M059J (cell line): ENCODE measurements at places on chromosomes 2 and 18. TPM values are rescaled to one million over a fixed set of nuclear protein-coding genes. Genes with fewer than 3 reads are reported as not detected.

DNA sequence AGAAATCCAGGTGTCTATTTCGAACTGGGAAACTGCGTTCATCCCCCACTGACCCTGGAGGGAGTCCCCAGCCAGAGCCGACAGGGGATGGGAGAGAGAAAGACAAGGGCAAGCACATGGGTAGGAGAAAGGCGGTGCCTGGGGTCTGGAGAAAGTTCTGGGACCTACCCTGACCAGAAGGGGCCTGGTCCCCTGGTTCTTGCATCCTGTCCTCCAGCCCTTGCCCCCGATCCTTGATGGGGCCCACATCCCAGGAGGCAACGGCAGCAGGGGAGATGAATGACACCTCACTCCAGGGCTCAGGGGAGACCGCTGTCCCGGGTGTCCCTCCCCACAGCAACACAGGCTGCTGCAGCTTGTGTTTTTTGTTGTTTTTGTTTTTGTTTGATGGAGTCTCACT is 4.9 kb downstream of the ADCY3 start:
- DNase-seq: no peak

- no peak for DNase-seq
Observed at GRCh38 chr18:59537579-59537978, 159.6 kb downstream of the CCBE1 start.

- peak; percentile 74 for DNase-seq
Observed at GRCh38 chr2:71756280-71756906, 303.0 kb downstream of the DYSF start.

Gene UGT1A3
- total RNA-seq: not detected in 2 replicates

DNA sequence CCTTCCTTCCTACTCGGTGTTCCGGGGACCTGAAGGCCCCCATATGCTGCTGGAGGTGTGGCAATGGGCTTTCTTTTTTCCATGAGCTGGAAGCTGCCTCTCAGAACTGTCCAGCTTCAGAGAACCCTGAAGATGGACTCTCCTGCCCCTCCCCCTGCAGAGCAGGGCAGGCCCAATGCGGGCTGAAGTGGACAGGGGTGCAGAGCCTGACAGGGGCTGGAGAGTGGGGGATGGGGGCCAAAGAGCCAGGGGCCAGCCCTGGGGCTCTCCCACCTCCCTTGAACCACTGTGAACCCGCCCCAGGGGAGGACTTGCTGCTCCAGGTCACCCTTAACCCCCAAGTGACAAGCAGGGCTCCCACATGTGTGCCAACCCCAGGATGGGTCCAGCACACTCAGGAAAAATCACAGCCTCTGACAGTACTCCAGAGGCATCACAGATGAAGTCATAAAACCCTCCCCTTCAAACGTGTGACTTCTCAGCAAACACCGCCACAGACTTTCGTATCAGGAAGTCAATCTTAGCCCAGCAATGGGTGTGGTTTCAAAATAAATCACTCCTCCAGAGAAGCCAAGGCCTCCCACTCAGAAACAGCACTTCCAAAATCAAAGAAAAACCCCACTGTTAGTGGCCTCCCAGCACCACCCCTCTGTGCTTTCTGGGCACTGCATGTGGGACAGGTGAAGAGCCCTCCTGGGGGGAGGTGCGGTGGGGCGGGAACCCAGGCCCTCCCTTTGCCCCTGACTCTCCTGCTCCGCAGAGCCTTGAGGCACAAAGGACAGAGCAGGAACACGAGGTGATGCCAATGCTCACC is 135.8 kb downstream of the HDAC4 start:
- DNase-seq: peak; percentile 68

- DNase-seq: no peak
Observed at GRCh38 chr2:117057016-117057415, 757.5 kb upstream of the DDX18 start.

Gene DPYSL5
- total RNA-seq: not detected in 2 replicates

DNA sequence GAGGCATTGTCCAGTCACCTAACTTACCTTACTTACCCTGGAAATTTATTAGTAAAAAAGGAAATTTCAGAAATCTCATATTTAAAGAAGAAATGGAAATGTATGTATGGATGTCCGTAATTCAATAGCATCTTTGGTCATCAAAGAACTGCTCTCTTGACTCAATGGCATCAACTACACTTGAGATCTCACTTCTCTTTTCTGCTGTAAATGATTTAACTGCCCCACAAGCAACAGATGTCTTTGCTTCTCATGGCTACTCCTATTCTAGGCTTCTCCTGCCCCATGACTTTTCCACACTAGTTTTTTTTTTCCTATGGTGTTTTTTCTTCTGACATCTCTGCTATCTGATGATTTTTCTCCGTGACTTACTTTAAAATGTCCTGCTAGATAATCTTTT is 34.0 kb upstream of the ERMN start:
- DNase-seq: no peak

GRCh38 chr2:47016172-47016913 is 100.7 kb upstream of the MCFD2 start:
- DNase-seq: peak; percentile 95

Gene MTCL1
- total RNA-seq: 16.0 and 28.2 TPM in 2 replicates

Gene DGUOK
- 105 and 108 TPM in 2 replicates for total RNA-seq

DNA sequence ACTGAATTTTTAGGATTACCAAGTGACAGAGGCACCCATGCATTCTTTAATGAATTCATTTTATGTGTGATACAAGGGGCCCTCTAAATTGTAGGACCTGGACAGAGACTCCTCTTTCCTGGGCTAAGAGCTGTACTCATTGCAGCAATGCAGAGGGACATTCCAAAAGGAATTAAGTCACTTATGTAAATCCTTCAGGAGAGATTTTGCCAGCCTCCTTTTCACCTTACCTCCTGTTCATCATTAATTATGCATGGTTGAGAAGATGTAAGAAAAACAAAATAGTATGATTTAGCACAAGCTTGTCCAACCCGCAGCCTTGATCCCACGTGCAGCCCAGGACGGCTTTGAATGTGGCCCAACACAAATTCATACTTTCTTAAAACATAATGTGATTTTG is 84.5 kb upstream of the TANK start:
- peak; percentile 53 for DNase-seq

- DNase-seq: no peak
Observed at GRCh38 chr2:148978706-148979105, 59.8 kb upstream of the LYPD6B start.

Gene AGXT
- total RNA-seq: not detected in 2 replicates

Gene GPR35
- total RNA-seq: 0.17 TPM in 1 of 2 replicates, not detected in the other

- peak; percentile 75 for DNase-seq
Observed at GRCh38 chr2:220279840-220280239, 652.4 kb downstream of the SLC4A3 start.

Gene SERPINB2
- total RNA-seq: 24.2 and 26.6 TPM in 2 replicates

Gene ANKRD30BL
- total RNA-seq: not detected in 2 replicates

DNA sequence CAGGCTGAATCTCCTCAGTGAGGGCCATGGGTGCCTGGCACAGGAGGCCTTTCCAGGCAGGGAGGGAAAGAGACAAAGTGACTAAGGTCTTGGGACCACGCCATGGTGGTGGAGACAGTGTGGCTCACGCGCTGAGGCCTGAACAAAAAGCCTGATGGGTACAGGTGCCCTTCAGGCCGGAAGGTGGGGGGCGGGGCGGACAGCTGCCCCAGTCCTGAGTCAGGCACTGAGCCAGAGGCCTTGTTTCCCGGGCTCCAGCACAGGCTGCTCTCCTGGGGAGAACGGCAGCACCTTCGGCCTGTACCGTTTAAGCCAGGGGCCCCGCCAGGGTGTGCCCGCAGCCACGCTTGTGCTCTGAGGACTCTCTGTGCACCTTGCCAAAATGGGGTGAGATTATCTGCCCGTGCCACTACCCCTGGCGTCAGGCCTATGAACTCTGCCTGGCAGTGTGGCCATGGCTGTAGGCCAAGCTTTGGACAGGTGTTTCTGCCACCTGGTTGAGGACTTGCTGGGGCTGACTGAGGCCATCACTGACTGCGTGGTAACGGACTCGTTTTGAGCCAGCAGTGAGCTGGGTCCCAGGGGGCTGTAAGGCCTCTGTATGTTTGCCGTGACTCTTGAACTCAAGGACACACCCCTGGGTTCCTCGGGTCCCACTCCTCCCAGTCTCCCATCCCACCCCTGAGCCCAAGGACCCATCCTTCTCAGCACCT is 31.7 kb upstream of the DNMT3A start:
- no peak for DNase-seq

DNA sequence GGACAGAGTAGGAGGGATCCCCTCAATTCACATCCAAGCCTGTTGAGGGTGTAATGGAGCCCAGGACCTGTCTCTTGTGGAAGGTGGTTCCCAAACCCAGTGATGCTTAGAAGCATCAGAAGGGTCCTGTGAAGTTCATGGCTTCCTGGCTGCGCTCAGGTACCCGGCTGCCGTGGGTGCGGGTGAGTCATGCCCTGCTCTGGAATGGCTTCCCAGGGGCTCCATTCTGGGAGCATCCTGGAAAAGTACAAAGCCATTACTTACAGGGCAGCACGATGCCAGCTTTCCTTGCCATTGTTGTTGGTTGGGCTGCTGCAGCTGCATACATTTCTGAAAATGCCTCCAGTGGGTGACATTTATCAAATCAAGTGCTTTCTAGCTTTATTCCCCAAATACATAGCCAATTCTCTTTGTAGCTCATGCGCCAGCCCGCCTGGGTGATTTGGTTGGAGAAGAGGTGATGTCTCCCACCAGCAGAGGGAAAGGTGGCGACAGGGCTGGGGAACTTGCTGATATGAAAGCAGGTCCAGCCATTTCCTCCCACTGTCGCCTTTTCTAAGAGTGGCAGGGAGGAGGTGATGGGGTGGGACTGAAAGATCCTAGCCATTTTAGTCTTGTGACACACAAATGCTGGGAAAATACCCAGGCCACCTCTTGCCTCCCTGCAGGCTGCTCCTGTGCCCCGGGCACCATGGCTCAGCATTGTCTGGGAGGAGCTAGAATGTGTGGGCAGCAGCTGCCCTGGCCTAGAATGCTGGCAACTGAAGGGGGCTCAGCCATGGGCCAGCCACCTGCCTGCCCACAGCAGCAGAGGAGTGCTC is 65.9 kb upstream of the HPCAL1 start:
- peak; percentile 46 for DNase-seq

GRCh38 chr18:35073186-35074105 is 32.2 kb downstream of the MAPRE2 start:
- DNase-seq: peak; percentile 34

DNA sequence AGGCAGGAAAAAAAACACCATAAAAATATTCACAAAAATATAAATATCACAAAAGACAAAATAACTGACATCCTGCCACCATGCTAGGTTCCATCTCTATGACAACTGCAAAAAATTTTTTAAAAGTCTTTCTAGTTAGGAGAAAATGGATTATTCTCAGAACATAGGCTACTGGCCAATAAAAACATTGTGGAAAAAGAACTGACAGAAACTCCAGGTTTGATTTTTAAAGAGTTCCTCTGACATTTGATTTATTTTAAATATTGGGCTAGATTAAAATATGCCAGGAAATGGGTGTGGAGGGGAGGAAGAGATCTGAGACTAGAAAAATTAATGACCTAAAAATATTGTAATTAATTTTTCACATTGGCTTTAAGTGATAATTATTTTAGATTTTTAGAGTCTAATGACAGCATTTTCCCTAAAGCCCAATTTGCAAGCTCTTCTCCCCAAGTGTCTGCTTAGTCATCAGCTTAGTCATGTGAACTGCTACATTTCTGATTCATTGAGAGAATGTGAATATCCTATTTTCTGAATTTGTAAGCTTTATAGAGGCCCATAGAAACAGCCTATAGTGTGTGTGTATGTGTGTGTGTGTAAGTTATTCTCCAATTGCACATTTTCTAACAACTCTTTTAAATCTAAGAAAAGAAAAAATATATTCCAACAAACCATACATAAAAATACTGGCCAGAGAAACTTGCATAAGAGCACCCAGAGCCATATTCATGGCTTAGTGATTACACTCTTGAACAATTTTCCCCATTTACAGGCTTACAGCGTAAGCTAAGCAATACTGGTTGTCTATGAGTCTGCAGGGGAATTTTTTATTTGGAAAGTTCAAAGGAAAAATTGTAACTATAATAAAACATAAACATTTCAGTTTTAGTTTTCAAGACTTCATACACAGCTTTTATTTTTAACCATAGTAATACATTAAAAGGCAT is 48.4 kb downstream of the TMEFF2 start:
- peak; percentile 76 for DNase-seq

- peak; percentile 79 for DNase-seq
Observed at GRCh38 chr2:15577071-15577735, 14.5 kb upstream of the DDX1 start.

DNA sequence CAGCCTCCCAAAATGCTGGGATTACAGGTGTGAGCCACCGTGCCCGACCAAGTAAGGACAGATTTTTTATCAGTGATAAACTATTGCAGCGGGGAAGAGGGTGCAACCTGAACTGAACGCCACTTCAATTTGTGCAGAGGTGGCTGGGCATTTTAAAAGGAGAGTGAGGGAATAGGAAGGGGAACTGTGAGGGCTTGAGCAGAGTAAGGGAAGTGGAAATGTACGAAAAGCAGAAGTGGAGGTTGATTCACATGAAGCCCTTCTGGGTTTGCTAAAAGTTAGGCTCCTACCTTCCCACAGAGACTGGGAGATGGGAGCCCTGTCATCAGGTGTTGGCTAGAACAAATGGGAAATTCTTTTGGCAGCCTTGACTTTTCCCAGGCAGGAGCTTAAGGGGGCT is 6.1 kb downstream of the STK11IP start:
- no peak for DNase-seq

- DNase-seq: no peak
Observed at GRCh38 chr2:20011276-20012031, 1.0 kb downstream of the MATN3 start.

DNA sequence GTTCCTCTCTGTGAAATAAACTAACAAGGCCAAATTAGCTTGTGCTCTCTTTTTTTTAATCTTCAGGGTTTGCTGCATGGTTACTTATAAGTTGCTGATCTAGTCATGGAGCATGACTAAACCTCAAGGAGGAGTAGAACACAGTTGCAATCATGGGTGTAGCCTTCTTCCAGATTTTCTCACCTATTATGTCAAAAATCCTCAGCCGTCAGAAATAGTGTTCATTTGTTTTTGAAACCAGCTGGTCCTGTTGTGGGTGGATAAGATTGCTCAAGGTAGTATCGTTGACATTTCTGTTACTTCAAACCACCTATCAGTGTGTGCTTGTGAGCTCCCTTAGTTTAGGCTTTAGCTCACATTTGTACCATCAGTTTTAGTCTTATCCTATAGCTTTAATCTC is 11.2 kb downstream of the RELCH start:
- DNase-seq: no peak

DNA sequence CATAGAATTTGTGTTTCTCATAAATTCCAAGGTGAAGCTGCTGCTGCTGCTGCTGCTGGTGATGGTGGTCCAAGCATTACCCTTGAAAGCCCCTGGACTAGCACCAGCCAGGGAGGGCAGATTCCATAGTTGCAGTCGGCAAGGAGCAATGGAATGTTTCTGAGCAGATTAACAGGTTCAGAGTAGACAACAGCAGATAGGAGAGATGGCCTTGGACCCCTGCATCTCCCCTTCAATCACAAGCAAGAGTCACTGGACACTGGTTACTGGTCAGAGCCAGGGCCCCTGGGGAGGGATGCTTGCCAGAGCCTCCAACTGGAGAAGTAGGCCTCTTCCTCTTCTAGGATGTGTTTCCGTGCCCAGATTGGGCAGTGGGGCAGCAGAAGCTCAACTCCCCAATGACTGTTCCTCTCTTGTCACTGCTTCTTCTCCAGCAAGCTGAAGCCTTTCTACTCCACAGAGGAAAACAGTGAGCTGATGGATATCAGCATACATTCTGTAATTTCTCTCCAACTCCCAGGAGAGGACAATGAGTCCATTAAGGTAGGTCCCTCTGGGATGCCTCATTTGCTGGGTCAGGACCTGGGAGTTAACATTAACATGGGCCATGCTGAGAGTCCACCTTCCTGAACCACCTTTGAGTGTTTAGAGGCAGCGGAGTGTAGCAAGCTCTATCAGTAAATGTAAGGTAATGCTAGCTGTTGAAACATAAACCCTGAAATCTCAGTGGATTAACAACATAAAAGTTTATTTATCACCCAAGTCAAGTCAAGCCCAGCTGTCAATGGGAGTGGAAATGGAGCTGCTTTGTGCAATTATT is 35.3 kb downstream of the MROH2A start:
- DNase-seq: no peak
